ENCODE measurements at places on chromosomes 3 and 15. TPM values are rescaled to one million over a fixed set of nuclear protein-coding genes. Genes with fewer than 3 reads are reported as not detected.

The STARD9 gene
- polyA plus RNA-seq = 8.9 TPM

GRCh38 chr3:158631981-158632380 is 12.3 kb upstream of the GFM1 start:
- no peak for DNase-seq

The DNAH12 gene
- 1.3 TPM for polyA plus RNA-seq

DNA sequence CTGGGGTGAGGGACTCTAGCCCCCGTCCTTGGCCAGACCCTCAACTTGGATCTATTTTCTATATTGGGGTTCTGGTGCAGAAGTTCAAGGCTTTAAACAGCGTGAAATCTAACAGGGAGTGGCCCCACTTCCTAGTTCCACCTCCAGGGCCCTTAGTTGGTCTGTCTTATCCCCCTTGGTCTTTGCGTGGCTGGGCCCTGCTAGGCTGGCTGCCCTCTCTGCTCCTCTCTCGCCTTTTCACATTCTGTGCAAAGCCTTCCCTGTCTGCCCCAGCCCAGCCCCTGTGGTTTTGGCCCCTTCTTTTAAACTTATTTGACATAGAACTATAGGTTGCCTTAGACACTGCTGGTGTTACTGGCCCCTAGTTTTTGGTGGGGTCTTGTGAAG is 5.6 kb downstream of the PPCDC start:
- no peak for DNase-seq

- DNase-seq = peak; percentile 79
Measured at GRCh38 chr3:48130321-48130904, 57.8 kb downstream of the CDC25A start.

DNA sequence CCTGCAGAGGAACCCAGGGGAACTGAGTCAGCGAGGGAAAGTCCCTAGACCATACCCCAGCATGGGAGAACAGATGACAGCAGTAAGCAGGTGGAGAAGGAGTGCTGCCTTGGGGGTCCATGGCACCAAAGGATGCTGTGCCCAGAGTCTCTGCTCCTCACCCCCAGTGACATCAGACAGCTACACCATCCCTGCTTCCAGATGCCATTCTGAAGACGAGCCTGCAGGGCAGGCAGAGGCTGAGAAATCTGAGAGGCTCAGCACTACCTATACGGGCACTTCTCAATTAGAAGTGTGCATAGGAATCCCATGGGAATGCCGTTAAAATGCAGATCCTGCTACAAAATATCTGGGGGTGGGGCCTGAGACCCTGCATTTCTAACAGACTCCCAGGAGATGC is 211.3 kb upstream of the NSMCE3 start:
- no peak for DNase-seq

GRCh38 chr15:95448531-95449229 is 881.8 kb upstream of the NR2F2 start:
- no peak for DNase-seq

The OXSR1 gene
- 50.2 TPM for polyA plus RNA-seq

The BNIP2 gene
- 84.7 TPM for polyA plus RNA-seq

GRCh38 chr3:53646723-53647122 is 152.3 kb downstream of the CACNA1D start:
- no peak for DNase-seq

DNA sequence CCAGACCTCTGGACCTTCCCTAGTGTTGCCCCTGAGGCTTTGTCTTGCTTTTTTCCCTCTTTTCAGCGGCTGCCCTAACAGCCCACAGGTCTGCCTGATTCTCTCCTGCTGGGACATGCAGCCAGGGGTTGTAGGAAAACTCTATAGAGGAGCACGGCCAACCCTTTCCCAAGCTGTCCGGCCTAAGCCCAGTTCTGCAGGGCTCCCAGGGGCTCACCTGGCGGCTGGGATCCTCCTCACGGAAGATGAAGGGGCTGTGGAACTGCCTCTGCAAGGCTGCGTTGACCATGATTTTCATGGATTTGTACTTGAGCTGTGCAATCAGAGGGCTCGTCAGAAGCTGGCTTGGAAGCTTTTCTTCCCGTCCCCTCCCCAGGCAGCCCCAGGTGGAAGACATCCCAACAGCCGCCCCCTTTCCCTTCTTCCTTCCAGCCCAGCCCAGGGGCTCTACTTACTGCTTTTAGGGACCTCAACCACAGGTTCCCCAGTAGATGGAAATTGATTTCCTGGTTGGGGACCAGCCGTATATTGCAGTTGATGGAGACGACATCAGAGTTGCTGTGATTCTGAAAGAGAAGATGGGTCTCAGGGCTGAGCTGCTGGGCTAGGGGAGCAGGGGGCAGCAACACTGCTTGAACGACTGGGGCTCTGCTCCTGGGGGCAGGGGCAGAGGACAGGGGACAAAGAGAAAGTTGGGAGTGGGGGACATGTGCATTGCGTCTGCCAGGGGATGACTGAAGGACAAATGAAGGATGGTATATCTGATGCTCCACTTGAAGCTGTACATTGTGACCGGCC is 29.8 kb downstream of the FEM1B start:
- no peak for DNase-seq

The FMN1 gene
- 16.9 TPM for polyA plus RNA-seq

DNA sequence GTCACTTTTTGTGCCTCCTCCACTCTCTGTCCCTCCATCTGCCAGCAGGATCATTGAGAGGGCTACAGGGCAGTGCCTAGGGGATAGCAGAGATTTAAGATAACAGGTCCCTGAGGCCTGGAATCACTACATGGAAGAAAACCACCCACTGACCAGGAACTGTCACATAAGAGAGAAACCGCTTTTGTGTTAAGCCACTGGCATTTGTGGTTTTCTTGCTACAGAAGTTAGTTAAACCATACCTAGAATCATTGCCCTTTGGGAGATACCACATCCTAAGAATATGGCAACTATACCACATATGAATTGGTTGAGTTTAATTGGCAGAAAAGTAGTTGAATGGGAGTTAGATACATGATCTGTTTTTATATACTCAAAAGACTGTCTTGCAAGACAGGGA is 112.8 kb upstream of the LPP start:
- no peak for DNase-seq

DNA sequence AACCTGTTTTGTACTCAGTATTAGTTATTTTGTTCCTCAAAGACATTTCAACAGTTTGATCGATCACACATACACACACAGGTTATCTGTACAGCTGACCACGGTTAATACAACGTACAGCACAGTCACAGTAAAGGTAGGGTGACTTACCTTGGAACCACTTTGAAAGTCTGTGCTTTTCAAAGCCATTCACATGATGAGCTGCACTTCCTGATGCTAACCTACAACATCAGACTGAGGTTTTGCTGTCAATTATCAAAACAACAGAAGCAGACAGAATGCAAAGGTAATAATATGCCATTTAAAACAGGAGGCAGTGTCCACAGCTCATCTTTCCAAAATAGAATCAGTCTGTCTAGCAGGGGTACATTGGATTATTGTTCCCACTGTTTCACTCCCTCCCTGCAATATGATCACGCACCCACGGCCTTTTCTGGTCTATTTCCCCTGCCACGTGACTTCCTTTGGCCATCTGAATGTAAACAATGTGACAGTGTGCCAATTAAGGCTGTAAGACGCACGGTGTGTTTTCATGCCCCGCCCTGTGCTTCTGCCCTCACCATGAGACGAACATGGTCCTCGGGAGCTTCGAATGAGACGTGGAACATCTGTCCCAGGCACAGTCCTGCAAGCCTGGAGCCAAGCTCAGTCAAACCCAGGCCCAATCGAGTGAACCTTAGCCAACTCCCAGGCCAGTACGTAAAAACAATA is 102.4 kb downstream of the FMN1 start:
- DNase-seq = no peak

- DNase-seq = no peak
Measured at GRCh38 chr15:86034904-86035303, 44.8 kb upstream of the AGBL1 start.

DNA sequence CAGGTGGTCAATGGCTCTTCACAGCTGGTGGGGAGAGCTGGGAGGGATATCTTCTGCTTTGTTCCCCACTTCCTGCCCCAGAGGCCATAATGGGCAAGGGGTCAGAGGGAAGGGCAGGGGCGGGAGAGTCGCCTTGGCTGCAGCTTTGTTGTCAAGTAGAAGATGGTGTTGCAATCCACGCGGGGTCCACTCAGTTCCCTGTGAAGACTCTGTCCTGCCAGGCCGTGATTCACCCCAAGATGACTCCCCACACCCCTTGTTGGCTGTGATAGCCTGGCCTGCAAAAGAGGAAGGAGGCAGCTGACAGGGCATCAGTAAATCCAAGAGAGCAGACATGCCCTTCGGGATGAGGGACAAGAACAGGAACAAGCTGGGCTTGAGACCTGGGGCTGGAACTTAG is 6.9 kb downstream of the GALNT15 start:
- DNase-seq = no peak

- peak; percentile 59 for DNase-seq
Measured at GRCh38 chr15:76059320-76060117, at the start of gene TMEM266. TMEM266 (plus strand) TSS chr15:76059985; CDS start chr15:76134264, 74,279 bp downstream.

Data from renal cortex interstitium (tissue), 15 donors.